ENCODE measurements at places on chromosomes 12 and 14.

DNA sequence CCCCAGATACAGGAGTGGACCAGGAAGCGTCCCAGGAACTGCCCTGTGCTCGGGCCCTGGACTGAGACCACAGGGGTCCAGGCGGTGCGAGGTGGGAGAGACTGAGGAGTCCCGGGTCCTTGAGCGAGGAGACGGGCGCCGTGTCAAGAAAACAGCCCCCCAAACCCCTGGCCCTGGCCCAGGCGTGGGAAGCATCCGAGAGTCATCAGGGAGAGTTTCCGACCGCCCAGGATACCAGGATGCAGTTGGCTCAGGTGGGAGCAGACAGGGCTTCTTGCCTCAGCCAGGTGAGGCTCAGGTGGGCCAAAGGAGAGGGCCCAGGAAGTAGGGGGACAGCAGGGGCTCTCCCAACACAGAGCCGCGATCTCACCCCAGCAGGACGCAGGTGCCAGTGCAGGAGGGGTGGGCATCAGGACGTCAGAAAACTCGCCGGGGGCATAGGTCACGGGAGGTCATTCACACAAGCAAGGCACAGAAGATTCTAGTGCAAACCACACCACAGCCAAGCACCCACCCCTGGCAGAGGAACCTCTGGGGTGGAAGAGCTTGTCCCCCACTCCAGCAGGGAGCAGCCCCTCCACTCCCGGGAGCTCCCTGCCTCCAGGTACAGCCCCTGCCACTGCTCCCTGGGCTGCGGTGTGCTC lies 102.5 kb upstream of the EIF5 start:
- no peak for DNase-seq

- no peak for DNase-seq
These were observed 21.4 kb downstream of the VSX2 start for GRCh38 chr14:74260525-74261233.

DNA sequence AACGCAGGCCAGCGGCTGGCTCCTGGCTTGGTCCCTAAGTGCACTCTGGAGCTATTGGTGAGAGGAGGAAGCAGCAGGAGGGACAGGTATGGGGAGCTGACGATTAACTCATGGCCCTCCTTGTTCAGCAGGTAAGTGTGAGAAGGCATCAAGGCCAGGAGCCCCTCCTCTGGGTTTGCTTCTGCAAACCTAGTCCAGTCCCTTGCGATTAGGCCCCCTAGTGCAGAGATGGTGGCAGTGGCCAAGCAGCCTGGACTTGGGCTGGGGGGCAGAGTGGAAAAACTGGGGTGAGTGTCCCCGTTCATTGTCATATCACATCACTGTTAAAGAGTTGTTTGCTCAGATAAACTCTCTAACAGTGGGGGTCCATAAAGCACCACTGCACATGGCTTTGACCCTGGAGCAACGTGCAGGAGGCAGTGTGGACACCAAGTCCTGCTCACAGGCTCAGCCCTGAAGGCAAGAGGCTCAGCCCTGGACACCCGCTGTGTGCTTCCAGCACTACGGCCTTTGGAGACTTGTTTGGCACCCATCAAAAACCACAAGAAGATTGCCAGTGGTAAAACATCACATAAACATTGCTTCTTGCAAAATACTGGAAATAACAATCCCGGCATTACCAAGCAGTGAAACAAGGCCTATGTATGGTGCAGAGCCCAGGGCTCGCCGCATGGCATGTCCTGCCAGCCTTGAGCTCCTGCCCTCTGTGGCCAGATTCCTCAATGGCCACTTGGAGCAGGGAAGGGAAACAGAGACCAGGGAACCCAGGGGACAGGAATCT lies 184.3 kb upstream of the RTL1 start:
- no peak for DNase-seq

DNA sequence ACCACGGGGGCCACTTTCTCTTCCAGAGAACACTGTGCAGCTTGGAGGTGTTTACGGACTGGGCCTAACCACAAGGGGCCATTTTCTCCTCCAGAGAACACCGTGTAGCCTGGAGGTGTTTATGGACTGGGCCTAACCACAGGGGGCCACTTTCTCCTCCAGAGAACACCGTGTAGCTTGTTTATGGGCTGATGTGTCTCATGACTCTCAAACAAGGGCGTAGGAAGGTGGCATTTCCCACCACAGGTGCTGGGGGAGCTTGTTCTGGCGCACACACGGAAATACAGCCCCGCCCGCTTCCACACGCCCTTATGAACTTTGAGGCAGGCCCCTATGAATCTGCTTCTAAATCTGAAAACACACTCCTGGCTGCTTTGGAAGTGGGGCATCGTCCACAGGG lies 174.6 kb upstream of the SFSWAP start:
- DNase-seq = peak; percentile 32

All from CD4-positive, alpha-beta T cell treated with Interleukin-15 for 4 hours (primary cell).